MCF 10A (cell line): ENCODE measurements at places on chromosomes 7 and 10. TPM values are rescaled to one million over a fixed set of nuclear protein-coding genes. Genes with fewer than 3 reads are reported as not detected.

SLC26A3 gene
- total RNA-seq, result not detected in 2 replicates

BAG3 gene
- 53.7 and 55.2 TPM in 2 replicates for total RNA-seq

TBX20 gene
- not detected in 2 replicates for total RNA-seq

DNA sequence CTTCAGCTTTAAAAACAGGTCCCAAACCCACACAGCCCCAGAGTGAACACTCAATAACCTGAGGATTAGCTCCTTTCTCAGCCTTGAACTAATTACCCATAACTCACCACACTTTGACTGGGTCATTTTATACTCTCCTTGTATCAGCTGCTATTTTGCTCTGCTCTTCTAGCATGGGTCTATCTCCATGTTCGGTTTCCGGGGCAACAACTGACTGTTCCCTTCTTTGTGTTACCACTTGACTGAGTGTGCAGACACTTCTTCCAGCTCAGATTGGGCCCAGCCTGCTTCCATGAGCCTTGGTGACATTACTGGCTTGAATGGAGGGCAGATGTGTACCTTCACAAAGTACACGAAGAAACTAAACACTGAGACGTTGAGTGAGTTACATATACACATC, 31.5 kb upstream of the PRPS1L1 start:
- no peaks in the 10 kb centered on the region for H3K4me1 ChIP-seq
- no peak overlapping the region for H3K4me3 ChIP-seq

GRCh38 chr10:103445767-103446567, 6.2 kb downstream of the CALHM2 start:
- H3K4me3 ChIP-seq, result no peak overlapping the region
- DNase-seq, result peak; percentile 51
- peaks cover 18% of the 10 kb centered on the region for H3K4me1 ChIP-seq
- H3K36me3 ChIP-seq, result peaks cover 80% of the 10 kb centered on the region

DNA sequence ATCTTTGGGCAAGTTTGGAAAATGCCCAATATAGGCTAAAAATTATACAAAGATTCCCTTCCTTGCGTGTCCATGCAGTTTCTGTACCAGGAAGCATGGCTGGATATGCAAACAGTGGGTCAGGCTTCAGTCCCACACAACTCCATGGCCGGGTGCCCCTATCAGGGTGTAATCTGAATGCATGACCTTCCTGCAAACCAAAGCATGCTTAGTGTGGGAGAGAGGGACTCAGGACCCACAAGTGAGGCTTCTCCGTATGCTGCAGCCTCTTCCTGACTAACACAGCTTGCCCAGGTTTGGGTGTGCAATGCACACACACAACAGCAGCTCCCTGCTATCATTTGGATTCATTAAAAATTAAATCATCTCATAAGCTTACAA, 8.5 kb downstream of the AKR1B10 start:
- no peaks in the 10 kb centered on the region for H3K36me3 ChIP-seq
- H3K4me1 ChIP-seq, result peaks cover 30% of the 10 kb centered on the region
- DNase-seq, result no peak
- peak overlapping the region; percentile 71 for H3K27ac ChIP-seq
